ENCODE measurements at places on chromosomes 6 and 20. TPM values are rescaled to one million over a fixed set of nuclear protein-coding genes. Genes with fewer than 3 reads are reported as not detected.
A peak's percentile ranks its signal among the peaks of the same experiment; 100 is the strongest.

GRCh38 chr20:62065674-62066338, at the start of gene TAF4:
TSS of gene TAF4 (minus strand) at chr20:62065881. CDS start at chr20:62065810, 71 bp downstream.
- no peak for DNase-seq

- DNase-seq: no peak
Measured at GRCh38 chr6:165511807-165512206, 151.2 kb downstream of the PDE10A start.

GRCh38 chr6:32941214-32941768, 463 bp upstream of the HLA-DMB start:
- DNase-seq: peak; percentile 66

The GTF2H4 gene
- 46.0 TPM for polyA plus RNA-seq

GRCh38 chr6:138520463-138520862, 21.2 kb upstream of the NHSL1 start:
- no peak for DNase-seq

The GNAS-AS1 gene
- 1.8 TPM for polyA plus RNA-seq

- no peak for DNase-seq
Measured at GRCh38 chr20:38839563-38839962, 34.1 kb downstream of the PPP1R16B start.

The C6orf132 gene
- 1.2 TPM for polyA plus RNA-seq

The TCF21 gene
- polyA plus RNA-seq: 218 TPM

The ZC2HC1B gene
- polyA plus RNA-seq: not detected

The SYCP2 gene
- 8.3 TPM for polyA plus RNA-seq

The KIAA0408 gene
- polyA plus RNA-seq: 3.2 TPM

- no peak for DNase-seq
Measured at GRCh38 chr20:50191544-50192363, 1.1 kb downstream of the CEBPB start.

The PHACTR3 gene
- polyA plus RNA-seq: 11.7 TPM

- DNase-seq: no peak
Measured at GRCh38 chr20:62307226-62308101, 4.7 kb downstream of the ADRM1 start.

DNA sequence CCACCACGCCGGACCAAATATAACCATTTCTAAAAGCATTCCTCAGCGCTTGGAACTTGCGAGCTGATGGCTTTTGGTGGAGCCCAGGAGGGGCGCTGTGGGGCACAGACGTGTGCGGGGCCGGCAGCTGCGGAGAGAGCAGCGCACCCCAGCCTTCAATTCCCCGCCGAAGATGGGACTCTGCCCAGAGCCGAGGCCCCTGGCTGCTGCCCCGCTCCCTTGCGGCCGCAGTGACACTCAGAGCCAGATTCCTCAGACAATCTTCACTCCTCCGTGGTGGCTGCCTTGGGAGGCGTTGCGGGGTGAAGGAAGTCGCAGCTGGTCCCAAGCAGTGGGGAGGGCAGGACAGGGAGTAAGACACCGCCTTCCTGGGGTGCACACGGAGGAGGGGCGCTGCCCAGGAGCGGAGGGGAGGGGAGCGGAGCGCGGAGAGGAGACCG, 87.7 kb downstream of the TMEM242 start:
- no peak for DNase-seq

DNA sequence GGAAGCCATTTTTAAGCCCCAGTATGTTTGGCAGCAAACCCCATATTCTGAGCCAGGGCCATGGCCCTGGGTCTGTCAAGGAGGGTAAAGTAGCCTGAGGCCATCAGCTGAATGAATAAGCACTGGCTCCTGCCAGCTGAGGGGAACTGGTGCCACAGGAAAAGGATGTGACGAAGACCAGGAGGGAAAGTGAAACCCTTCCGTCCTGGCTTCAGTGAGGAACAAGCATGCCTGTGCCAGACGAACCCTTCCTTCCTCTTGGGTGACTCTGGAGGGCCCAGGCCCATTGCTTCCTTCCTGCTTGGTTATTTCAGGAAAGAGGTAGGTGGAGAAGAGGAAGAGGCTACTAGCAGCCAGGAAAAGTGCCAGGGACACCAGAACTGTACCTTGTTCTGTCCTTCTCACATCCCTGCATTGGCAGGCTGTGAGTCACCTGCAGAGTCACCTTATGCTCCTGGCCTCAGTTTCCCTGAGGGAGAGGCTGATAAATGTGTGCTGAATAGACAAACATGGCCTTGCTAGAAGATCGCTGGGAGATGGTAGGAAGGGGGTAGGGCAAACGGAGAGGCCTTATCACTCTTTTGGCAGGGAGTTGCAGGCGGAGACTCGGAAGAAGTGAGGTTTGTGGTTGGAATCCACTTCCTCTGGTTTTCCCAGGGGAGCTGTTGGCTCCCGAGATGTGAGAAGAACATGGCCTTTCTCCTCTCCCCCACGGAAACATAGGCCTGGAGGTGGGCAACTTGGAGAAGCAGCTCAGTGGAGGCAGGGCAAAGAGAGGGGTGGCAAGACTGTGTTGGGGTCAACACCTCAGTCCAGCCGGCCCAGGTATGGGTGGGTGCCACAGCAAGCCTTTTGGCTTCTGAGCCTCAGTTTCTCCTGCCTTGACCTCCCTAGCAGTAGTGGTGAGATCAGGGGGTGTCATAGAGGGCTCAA, 37.4 kb downstream of the COX4I2 start:
- no peak for DNase-seq

- no peak for DNase-seq
Measured at GRCh38 chr20:25692499-25692898, 4.2 kb downstream of the ZNF337 start.

The PAQR8 gene
- 33.8 TPM for polyA plus RNA-seq

DNA sequence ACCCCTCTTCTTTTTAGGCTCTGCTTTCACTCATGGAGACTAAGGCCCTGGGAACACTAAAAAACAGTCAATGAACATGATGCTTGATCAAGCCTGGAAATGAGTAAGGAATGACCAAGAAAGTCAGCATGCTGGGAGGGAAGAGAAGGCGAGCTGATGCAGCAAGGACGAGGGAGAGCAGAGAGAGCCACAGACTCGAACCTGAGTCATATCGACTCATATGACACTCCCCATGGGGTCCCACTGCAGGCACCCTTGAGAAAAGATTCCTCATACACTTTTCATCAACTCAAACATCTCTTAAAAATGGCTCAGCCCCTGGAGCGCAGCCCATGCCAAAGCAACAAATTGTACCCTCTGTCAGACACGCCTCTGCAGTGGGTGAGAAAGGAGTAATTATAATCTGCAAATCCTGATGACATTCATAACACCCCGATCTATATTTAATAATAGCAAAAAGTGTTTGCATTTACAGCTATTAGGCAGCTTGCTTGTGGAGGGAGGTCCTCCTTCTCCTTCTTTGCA, 127.2 kb downstream of the F13A1 start:
- no peak for DNase-seq

DNA sequence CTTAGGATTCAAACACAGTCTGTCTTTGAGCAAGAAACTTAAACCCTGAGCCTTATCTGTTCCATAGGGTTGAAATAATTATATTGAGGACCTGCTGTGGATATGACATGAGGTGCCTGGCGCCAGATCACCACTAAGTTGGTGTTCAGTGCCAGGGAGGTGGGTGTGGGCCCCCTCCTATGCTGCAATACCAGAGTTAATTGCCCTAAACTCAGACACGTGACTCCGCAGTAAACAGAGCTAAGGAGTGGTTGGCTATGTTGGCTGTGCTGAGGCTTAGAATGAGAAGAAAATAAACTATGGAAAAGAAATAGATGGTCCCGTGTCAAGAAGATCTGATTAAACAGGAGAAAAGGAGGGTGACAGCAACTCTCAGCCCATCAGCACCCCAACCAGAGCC, 419.4 kb upstream of the JARID2 start:
- DNase-seq: no peak

DNA sequence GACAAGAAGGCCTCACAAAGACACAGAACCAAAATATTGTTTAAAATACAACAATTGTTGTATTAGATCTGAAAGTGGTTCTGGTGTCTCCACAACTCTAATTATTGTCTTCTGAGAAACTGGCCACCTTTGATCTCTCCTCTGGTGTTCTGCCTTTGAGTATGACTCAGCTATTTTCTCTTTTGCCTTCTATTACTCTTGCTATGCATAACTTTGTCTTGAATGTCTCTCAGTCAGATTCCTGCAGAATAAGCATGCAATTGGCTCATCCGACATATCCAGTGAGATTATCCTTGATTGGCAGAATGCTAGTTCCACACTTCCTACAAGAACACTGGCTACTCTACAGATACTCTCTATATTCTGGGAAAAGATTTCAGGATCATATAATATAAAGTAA, 14.3 kb upstream of the EPM2A start:
- no peak for DNase-seq

GRCh38 chr6:101803136-101803535, 409.6 kb downstream of the GRIK2 start:
- DNase-seq: no peak

GRCh38 chr20:30488941-30489613, 768.4 kb upstream of the DEFB115 start:
- DNase-seq: no peak

The RPRD1B gene
- polyA plus RNA-seq: 38.5 TPM

DNA sequence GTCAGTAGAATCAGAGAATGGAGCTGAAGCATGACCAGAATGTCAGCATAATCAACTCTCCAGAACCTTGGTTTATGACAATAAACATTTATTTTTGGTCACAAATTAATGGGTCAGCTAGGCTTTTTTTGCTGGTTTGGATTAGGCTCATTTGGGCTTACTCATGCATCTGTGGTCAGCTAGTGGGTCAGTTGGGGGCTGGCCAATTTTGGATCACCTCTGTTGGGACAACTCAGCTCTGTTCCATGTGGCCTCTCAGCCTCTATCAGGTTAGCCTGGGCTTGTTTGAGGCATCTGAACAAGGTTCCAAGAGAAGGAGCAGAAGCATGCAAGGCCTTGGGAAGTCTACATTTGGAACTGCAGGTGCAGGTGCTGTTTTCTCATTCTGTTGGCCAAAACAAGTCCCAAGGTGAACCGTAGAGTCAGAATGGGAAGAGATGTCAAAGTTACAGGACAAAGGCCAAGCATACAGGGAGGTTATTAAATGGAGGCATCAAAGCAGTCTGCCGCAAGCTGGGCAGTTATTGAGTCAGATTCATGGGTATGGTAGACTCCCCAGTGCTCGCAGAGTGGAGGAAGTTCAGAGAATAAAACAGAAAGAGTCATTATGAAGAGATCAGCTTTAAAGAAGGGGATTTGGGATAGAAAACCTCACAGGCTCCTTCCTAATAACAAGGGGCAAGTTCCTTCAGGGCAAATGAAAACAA, 173.0 kb downstream of the PLCB4 start:
- no peak for DNase-seq

DNA sequence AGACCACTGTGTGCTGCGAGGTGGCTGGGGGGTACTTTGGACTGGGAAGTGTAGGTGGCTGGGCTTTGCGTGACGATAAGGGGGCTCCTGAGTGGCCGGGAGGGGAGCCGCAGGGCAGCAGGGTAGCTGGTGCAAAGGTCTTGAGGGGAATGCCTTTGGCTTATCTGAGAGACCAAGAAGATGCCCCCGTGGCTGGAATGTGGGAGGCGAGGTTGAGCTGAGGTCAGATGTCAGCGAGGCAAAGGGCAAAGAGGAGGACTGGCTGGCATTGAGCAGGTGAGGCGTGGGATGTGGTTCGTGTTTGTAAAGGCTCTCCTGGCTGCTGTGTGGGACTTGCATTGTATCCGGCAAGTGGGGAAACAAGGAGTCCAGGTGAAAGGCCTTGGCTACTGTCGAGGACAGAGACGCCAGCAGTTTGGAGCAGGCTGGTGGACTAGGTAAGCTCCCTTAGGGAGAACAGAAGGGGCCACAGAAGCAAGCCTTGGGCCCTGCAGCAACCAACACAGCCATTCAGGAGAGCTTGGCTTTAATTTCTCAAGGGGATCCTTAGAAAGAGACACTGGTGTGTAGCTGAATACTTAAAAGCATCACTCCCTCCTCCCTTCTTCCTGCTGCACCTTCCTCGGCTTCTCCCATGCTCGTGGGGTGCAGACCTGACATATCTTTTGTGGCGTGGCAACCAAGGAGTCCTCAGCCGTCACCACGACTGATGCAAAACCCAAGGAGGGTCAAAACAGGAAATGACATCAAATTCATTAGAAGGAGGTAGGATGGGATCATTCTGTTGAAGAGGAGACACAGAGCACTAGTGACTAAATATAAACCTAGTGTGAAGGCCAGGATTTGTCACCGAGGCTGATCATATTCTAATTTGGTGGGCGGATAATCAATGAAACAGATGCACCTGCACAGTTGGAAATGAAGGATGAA, 53.5 kb upstream of the ERVFRD-1 start:
- DNase-seq: no peak

DNA sequence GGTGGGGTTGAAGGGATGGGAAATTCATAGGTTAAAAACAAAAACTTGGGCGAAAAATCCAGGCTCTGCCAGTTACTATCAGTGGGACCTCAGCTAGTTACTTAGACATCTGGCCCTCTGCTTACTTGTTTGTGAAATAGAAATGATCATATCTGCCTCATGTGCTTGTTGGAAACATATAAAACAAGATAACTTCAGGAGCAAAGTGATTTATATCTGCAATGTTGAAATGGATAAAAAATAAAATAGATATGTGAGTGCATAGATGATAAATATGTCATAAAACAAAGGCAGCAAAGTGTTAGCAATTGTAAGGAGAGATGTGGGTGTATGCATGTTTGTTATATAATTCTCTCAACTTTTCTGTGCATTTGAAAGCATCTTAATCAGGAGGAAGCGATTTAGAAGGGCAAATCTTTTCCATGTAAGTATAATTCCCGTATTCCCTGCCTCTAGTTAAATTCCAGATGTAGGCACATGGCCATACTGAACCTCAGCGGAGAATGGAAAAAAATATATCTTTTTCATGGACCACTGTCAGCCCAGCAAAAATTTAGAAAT, 579.0 kb upstream of the FLRT3 start:
- DNase-seq: no peak

DNA sequence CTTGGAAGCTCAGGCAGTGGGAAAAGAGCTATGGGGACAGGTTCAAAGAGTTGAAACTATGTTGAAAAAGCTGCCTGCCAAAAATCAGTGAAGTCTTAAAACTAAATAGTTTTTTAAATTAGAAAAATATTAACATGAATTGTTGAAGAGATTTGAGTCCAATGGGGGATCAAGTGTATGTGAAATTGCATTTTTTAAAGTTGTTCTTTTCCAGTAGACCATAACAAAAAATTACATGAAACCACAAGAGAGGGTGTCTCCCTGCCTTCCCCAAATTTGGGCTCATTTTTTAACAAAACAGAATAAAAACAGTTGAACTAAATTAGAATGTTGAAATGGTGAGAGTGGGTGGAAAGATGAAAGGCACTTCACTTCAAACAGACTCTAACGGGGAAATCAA, 31.5 kb upstream of the COL10A1 start:
- DNase-seq: no peak

GRCh38 chr6:22298475-22298890, 1.6 kb upstream of the PRL start:
- DNase-seq: no peak

- DNase-seq: no peak
Measured at GRCh38 chr20:13492001-13492481, 146.7 kb downstream of the TASP1 start.

All from left renal pelvis (tissue), 4 donors.